Fibroblast of skin of right quadriceps (primary cell): ENCODE measurements at places on chromosomes 3 and 15.

- DNase-seq: no peak
Observed at GRCh38 chr15:91578511-91578910, 275.0 kb upstream of the SLCO3A1 start.

DNA sequence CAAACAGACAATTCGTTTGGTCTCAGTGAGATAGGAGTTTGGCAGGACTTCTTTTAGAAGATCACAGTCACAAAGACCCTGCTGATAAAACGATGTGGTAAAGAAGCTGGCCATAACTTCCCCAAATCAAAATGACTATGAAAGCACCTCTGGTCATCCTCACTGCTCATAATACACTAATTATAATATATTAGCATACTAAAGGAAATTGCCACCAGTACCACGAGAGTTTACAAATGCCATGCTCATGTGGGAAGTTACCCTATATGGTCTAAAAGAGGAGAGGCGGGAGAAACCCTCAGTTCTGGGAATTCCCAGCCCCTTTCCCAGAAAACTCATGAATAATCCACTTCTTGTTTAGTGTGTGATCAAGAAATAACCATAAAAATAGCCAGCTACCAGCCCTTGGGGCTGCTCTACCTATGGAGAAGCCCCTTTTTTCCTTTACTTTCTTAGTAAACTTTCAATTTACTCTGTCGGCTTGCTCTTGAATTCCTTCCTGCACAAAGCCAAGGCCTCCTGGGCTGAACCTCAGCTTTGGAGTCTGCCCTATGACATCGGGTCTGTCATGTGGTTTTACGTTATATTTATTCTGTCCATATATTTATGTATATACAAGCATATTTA lies 115.8 kb upstream of the IGSF10 start:
- no peak for DNase-seq

DNA sequence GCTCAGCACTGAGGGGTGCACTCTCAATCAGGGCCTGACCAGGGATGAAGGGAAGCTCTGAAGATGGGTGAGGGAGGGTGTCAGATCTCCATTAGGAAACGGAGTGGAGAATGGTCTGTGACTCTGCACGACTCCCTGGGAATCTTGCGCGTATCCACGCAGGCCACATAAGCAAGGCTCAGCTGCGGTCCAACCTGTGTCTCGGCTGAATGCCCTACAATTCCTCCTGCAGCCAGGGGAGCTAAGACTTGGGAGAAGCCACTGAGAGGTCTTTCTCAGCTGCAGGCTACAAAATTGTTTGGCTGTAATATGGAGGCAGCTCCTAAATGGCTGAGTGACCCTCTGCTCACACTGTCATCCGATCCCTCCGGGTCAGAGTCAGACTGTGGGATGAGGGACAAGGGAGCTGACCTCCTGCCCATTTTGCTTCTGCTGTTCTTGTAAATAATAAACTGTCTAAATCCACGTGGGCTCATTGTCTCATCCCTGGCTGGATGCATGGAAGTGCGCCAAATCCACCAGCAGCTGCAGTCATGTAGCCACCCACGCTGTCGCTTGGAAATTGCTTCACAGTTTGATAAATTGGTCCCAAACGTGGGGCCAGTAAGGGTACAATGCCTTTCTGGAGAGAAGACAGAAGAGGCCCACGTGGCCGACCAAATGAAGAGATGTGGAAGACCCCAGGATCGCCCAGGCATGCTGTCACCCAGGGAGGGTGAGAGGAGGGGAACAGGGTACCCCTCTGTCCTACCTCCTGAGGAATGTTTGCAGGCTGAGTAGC lies 30.5 kb downstream of the ALS2CL start:
- DNase-seq: peak; percentile 41

- no peak for DNase-seq
Observed at GRCh38 chr3:142963516-142964448, at the start of gene PAQR9. Gene PAQR9 (minus strand): TSS chr3:142963674. CDS start chr3:142963336, 338 bp downstream.

GRCh38 chr3:89411201-89411600 lies 303.8 kb downstream of the EPHA3 start:
- DNase-seq: no peak

GRCh38 chr3:73765878-73766545 lies 141.3 kb upstream of the PDZRN3 start:
- DNase-seq: no peak

DNA sequence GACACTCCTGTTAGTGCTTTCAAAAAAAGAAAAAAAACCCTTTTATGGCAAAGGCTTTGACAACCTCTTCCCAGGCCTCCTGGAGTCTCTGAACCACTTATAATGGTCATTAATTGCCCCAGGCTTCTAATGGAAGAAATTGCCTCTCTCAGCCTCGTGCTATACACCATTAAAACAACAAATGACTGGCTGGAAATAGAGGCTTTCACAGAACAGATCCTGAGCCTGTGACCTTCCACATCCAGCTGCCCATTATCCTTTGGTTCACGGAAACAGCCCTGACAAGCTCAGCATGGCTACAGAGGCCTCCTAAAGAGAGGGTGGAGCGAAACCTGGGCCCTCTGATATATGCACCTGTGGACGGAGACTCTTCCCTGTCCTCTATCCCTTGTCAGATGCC lies 26.8 kb upstream of the MKRN3 start:
- DNase-seq: no peak
